Esophagus squamous epithelium (tissue), 5 donors: ENCODE measurements at places on chromosomes 2 and 18. TPM values are rescaled to one million over a fixed set of nuclear protein-coding genes. Genes with fewer than 3 reads are reported as not detected.

- H3K4me1 ChIP-seq: no peaks in the 10 kb centered on the region
- no peaks in the 10 kb centered on the region for H3K27me3 ChIP-seq
- no peaks in the 10 kb centered on the region for H3K36me3 ChIP-seq
- no peak overlapping the region for H3K4me3 ChIP-seq
- H3K27ac ChIP-seq: peak overlapping the region; percentile 21
- DNase-seq: no peak
These were observed 59.0 kb upstream of the UPP2 start for GRCh38 chr2:158042666-158043065.

GRCh38 chr18:36181898-36182506 is 5.3 kb upstream of the MOCOS start:
- H3K27me3 ChIP-seq: peaks cover 7% of the 10 kb centered on the region
- no peaks in the 10 kb centered on the region for H3K36me3 ChIP-seq
- H3K4me3 ChIP-seq: no peak overlapping the region
- no peak overlapping the region for H3K27ac ChIP-seq
- no peak for DNase-seq
- H3K4me1 ChIP-seq: peaks cover 16% of the 10 kb centered on the region

DNA sequence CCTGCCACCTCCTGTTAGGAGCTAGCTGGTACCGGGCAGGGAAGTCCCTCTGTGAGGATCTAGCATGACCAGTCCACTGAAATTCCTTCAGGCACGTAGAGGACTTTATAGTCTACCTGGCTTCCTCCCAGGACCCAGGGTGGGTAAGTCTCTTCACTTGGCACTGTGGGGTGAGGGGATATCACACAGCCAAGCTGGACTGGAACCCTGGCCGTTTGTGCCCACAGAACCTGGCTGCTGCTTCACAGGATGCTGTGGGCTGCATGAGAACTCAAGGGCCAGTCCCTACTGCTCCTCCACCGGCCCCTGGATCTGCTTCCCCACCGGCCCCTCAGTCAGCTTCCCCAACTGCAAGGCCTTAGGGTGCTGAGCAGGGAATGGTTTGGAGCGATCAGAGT is 35.8 kb downstream of the HS1BP3 start:
- DNase-seq: no peak
- peak overlapping the region; percentile 91 for H3K27ac ChIP-seq
- no peaks in the 10 kb centered on the region for H3K36me3 ChIP-seq
- no peak overlapping the region for H3K4me3 ChIP-seq
- peaks cover 87% of the 10 kb centered on the region for H3K4me1 ChIP-seq

DNA sequence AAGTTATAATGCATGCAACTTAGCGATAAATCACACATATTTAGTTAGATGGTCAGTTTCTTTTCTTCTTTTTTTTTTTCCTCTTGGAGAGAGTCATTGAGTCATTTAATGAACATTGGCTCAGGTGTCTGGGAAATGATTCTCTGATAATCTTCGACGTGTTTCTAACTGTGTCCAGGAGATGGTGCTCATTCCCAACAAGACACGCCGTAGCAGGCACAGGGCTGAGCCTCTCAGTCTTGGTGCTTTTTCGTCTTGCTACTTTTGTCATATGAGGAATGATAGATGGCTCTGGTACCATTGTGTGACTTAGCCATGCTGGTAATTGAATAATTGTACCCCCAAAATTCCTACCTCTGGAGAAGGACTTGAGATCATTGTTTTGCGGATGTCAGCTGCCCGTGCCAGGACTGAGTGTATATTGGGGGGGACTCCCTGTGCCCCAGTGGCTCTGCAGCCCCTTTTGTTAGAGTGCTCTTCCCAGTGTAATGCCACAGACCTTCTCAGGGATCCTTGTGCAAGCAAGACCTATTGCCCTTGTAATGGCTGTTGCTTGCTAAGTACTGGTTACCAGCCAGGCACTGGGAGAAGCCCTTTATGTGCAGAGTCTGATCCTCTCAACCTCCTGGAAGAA is 107.6 kb upstream of the CYRIA start:
- no peaks in the 10 kb centered on the region for H3K27me3 ChIP-seq
- H3K27ac ChIP-seq: no peak overlapping the region

GRCh38 chr2:173184031-173185004 is 108.7 kb downstream of the MAP3K20 start:
- H3K27ac ChIP-seq: no peak overlapping the region
- H3K27me3 ChIP-seq: no peaks in the 10 kb centered on the region
- H3K4me1 ChIP-seq: peaks cover 29% of the 10 kb centered on the region
- DNase-seq: no peak

DNA sequence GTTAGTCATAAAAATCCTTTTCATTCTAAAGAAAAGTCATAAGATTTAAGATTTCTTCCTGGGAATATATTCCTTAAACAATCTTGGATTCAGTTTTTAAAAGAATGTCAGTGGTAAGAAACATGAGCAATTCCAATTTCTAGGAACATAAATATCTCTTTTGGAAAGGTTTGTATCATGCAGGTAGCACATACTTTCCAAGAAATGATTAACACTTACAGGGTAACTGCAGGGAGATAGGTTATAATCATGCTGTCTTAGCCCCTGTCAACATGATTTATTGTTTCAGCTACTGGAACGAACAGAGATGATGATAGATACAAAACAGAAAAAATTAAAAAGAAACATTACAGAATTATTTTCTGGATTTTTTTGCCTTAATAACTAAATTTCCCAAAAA is 1537.7 kb downstream of the LRP1B start:
- no peaks in the 10 kb centered on the region for H3K4me1 ChIP-seq
- no peaks in the 10 kb centered on the region for H3K36me3 ChIP-seq
- no peak for DNase-seq
- H3K27me3 ChIP-seq: no peaks in the 10 kb centered on the region
- H3K4me3 ChIP-seq: no peak overlapping the region

The SP9 gene
- total RNA-seq: not detected

The CCBE1 gene
- 4.6 TPM for total RNA-seq
